ENCODE measurements at places on chromosomes 12 and 14. TPM values are rescaled to one million over a fixed set of nuclear protein-coding genes. Genes with fewer than 3 reads are reported as not detected.

ESR2 gene
- total RNA-seq, result 0.27 TPM

ADSS1 gene
- 0.47 TPM for total RNA-seq

KRT71 gene
- total RNA-seq, result not detected

FIGNL2 gene
- total RNA-seq, result 0.33 TPM

PTCSC3 gene
- not detected for total RNA-seq

TPCN1 gene
- 14.1 TPM for total RNA-seq

FITM1 gene
- 0.10 TPM for total RNA-seq

MYO1A gene
- not detected for total RNA-seq

SYNDIG1L gene
- total RNA-seq, result not detected

MAP3K9 gene
- total RNA-seq, result not detected

PMCH gene
- total RNA-seq, result not detected

GPR84 gene
- not detected for total RNA-seq

GALNT8 gene
- not detected for total RNA-seq

AQP2 gene
- not detected for total RNA-seq

RDH12 gene
- total RNA-seq, result not detected

RPS6KA5 gene
- 1.00 TPM for total RNA-seq
